ENCODE measurements at places on chromosomes 1 and 21. TPM values are rescaled to one million over a fixed set of nuclear protein-coding genes. Genes with fewer than 3 reads are reported as not detected.

The AUNIP gene
- not detected for total RNA-seq

The PTGS2 gene
- 0.98 TPM for total RNA-seq

The GLRX2 gene
- total RNA-seq = 9.0 TPM

The CD1C gene
- 2.7 TPM for total RNA-seq
